Right ventricle myocardium inferior (tissue), 1 donor: ENCODE measurements at places on chromosomes 6 and 20.

DNA sequence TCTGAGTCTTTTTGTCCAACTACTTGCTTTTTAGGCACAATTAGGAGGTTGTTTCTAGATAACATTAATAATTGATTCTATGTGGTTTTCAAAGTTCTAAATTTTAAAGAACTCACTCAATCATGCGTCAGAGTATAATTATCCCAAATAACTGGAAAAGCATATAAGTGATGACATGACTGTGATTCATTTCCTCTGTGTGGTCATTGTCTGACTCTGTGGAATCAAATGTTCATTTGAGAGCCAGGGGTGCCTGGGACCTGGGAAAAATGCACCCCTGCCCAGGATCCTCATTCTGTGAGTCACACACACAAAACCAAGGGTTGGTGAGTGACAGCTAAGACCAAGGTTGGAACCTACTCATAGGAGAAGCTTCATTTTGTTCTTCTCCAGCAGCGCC lies 127.1 kb upstream of the MLIP start:
- DNase-seq: no peak

DNA sequence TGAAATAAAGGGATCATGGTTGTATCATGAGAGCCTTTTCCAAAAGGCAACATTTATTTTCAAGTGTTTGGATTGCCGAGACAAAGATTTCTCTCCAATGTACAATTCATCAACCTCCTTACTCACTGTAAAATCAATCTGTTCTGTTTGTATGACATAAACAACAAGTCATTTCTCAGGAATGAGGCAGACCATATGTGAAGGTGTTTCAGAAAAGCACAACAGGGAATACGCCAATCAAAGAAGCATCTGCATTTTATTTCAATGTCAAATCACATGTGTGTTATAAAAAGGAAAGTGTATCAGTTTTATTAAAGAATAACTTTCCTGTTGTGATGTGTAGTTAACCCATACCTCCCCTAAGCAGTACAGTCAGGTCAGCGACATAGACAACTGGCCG lies 653.7 kb downstream of the TFAP2A start:
- DNase-seq: no peak

- no peak for DNase-seq
These were observed 30.4 kb downstream of the GABRR1 start for GRCh38 chr6:89186762-89187161.

DNA sequence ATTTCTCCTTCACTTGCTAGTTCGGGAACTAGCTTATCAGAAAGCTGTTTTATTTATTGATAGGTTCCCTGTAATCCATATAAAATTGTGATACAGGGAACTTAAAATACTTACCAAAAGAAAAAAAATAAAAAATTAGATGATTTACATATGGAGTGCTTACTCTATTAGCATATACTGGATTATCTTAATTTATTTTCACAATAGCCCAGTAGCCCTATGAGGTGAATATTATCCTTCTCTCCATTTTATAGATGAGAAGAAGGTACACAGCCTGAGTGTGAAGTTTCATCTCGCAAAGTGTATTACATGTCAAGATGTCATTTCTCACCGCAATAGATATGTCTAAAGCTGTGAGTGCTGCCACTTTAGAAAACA lies 463.5 kb downstream of the CDKAL1 start:
- no peak for DNase-seq

- DNase-seq: no peak
These were observed 1.8 kb downstream of the FOXF2 start for GRCh38 chr6:1390946-1391799.

DNA sequence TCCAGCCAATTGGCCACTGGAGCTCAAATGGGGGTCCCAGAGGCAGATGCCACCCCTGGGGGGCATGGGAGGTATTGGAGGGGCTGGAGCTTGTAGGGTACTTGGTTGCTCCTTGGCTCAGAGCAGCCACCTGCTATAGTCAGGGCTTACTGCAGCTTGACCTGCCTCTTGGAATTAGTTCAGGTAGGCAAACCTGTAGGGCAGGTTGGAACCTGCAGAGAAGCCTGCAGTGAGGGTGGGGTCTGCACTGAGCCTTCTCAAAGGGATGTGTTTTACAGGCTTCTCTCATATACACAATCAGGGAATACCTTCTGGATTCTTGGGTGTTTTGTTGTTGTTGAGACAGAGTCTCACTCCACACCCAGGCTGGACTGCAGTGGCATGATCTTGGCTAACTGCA lies 94.2 kb upstream of the MYL9 start:
- DNase-seq: no peak

- no peak for DNase-seq
These were observed 226.2 kb downstream of the DHX35 start for GRCh38 chr20:39188266-39188765.

DNA sequence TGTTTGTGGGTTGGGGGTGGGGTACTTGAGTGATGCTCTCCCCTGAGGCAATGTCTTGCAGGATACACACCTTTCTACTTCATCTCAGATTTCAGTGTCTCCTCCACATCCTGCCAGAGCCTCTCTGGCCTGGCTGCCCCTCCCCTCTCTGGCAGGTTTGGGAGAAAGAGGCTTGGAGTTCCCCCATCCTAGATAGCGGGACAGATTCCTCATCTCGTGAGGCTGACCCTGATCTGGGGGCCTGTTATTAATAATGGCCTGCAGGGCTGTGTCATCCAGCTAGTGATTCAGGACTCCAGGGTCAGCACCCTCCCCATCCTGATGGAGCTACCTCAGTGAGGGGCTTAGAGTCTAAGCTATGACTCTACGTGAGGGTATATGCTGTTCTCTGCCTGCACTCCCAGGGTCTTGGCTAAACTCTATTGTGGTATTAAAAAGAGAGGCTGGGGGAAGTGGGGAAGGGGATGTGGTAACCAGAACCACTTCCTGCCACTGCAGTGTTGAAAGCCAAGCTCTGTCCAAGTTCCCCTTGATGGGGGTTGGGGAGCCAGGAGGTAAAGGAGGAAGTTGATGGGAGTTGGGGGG lies 3.7 kb upstream of the MMP9 start:
- DNase-seq: no peak

DNA sequence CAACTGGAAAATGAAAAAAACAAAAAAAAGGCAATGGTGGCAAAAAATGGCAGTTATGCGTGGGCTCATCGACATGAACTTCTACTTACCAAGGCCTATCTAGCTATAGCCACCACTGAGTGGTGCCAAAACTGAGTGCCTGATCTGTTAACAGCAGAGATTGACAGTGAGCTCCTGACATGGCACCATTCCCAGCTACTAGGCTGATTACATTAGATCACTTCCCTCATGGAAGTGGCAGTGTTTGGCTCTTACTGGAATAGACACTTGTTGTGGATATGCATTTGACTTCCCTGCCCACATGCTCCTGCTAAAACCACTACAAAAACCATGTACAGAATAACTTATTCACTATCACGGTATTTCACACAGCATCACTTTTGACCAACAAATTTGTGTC lies 216.1 kb upstream of the SGK1 start:
- no peak for DNase-seq

DNA sequence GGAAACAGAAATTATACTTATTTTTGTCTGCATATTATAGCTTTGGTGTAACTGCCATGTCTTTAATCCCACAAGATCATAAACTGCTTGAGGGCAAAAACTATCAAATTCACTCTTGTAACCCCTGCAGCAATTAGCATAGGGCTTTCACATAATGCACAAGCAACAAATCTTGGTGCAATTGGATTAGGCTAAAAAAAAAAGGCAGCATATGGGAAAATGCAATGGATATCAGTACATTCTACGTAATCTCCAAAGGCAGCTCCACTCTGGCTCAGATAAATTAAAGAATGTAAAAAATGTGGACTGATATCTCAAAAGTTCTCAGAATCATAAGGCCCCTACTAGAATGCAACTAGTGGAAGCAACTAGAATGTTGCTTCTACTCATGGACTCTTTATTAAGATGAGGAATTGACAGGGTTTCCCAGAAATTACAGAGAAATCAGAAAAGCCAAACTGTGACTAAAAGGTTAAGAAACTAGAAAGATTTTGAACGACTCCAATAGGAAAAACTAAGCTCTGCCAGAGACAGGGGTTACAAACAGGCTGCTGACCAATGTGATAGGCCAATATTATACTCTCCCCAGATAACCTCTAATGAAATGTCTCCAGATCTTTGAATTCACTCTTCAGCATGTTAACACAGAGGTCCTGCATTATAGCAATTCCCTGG lies 55.0 kb downstream of the FILIP1 start:
- DNase-seq: no peak

DNA sequence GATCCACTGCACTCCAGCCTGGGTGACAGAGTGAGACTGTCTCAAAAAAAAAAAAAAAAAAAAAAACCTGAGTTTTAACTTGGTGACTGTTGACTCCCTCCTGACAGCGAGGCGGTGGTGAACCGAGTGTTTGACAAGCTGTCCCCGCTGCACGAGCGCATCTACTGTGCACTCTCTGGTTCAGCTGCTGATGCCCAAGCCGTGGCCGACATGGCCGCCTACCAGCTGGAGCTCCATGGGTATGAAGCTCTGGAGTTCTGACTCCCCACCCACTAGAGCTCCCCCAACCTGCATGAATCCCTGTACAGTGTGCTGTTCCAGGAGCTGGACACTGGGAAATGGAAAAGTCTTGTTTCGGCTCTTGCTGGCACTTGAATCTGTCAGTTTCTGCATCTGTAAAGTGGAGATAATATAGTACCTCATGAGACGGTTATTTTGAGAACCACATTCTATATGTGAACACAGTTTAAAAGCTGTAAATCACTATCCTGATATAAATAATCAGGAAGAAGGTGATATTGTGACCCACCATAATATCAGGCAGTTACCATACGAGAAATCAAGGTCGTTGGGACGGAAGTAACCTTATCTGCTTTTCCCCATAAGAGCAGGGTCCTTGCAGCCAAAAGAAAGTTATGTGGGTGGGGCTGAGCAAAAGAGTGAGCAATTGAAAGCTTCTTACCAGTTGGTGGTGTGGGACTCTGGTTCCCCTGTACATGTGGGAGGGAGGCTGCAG lies 3.3 kb downstream of the PSMB9 start:
- DNase-seq: peak; percentile 49

- DNase-seq: no peak
These were observed 137.0 kb upstream of the STXBP5 start for GRCh38 chr6:147067184-147067583.

DNA sequence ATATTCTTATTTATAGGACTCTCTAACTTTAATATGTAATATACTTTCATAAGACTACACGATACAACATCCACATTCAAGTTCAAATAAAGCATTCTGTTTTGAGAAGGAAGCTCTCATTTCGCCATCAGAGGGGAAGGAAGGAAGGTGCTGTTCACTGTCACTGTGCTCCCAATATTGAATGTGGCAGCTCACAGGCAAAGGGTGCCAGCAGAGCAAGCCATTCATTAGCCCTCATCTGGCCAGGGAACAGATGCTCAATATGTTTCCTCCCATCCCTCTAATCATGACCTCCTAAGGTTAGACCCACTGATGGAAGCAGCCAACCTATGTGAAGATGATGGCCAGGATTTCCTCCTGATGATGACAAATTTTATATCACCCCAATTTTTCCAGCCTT lies 154.4 kb downstream of the DST start:
- no peak for DNase-seq

- DNase-seq: no peak
These were observed 10.0 kb downstream of the HINT3 start for GRCh38 chr6:125966569-125966968.

GRCh38 chr6:56796196-56796532 lies 153.5 kb upstream of the DST start:
- no peak for DNase-seq

- DNase-seq: no peak
These were observed 1.7 kb downstream of the FAXC start for GRCh38 chr6:99347804-99348203.

DNA sequence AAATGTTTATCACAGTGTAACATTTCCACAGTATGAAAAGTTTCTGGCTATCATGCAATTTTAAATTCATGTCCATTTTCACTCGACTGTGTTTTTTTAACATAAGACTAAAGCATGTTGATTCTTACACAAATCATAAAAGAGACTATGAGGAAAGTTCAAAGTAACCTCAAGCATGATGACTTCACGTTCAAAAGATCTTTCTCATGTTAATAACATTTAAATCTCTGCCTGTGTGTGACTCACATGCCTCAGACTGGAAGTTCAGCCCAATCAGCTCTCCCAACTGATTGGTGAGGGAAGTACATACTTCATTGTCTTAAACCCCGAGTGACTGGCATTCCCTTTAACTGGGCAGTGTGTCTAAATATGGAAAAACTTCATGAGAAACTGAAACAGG lies 37.4 kb downstream of the ATXN1 start:
- no peak for DNase-seq

DNA sequence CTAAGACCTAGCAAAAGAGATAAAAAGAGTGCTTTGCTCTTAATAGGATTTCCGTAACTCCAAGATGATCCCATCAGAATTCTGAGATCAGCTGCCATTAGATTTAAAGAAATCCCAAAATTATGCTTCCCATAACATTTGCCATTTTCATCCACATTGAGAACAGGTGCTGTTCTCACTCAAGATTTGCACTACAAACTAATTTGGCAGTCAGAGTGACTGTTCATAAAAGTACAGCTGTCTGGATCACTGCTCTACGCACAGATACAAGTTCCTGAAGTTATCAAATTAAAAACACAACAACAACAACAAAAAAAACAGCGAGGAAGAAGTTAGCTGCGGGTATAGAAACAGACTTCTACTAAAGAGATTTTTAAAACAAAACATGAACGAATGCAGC lies 58.1 kb downstream of the ASCC3 start:
- DNase-seq: no peak

DNA sequence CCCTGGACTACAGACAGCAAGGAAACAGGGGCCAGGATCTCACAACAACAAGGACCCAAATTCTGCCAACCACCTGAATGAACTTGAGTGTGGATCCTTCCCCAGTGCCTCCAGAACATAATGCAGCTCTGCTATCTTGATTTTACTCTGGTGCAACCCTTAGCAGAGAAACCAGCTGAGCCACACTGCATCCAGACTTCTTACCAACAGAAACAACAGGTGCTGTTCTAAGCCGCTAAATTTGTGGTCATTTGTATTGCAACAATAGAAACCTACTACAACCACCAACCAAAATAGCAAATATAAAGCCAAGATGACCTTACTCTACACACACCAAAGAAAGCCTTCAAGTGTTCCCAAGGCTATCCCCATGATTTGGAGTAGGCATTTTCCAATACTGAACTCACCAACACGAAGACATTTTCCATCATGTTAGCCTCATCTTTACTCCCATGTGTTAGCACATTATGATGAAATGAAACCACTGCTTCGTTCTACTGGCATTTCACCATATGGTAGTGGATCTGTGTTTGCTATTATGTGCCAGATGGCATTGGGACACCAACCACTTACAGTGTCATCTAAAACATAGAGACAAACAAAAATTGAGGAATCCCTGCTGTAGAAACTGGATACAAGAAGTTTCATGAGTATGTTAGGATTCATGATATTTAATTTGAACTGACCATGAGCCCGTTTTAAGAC lies 249.8 kb upstream of the ID4 start:
- DNase-seq: no peak
